ENCODE measurements at places on chromosomes 1 and 21.
A peak's percentile ranks its signal among the peaks of the same experiment; 100 is the strongest.

- DNase-seq, result no peak
These were observed 152.7 kb downstream of the URB2 start for GRCh38 chr1:229778794-229779193.

DNA sequence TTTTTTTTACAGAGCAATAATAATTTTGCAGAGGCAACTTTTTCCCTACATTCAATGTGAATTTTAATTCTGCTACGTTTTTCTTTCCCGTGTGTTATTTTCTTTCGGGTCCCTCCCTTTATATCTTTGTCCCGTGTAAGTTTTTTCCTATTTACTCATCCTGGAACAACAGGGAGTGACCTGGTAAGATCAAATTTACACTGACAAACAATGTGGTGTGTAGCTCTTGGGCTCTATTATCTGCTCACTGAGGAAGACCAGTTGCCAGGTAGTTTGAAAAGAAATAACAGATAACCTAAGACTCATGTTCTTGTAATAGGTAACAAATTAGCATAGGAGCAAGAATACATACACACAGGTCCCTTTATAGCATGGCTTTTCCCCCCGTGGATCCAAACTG, 33.7 kb upstream of the GUCA2A start:
- DNase-seq, result no peak

GRCh38 chr1:16371725-16372124, 4.7 kb downstream of the SZRD1 start:
- DNase-seq, result peak; percentile 63

DNA sequence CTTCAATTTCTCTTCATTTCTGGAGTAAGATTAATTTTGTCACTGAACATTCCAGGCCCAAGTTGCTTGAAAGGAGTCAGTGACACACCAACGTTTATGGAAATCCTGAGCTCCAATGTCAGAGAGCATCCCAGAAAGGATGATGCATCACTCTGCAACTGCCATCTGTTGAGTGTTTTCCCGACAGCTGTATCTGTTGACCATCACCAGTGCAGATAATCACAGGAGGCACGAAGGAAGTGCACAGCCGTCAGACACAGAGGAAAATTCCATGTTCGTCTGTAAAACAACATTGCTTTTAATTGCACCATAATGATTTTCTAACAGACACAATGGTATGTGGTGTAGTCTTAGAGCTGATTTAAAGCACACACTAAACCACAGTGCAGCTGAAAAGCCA, 376.7 kb upstream of the ADGRL2 start:
- peak; percentile 57 for DNase-seq

DNA sequence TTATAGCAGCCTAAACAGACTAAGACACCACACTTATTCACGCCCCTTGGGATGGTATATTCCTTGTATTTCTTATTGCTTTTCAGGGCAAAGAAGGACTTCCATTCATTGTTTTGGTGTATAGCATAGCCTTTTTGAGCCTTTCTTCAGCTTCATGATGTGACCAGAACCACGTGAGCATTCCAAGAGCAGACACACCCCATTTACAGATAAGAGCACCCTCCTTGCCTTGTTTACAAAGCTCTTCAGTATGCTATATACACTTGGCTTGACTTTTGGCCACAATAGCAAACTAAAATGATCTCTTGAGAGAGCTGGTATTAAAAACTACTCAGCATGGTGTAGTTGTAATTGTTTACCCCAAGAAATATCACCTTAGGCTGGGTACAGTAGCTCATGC, 78.7 kb downstream of the PIK3R3 start:
- DNase-seq, result no peak
